Activated T-cell treated with anti-CD3 and anti-CD28 coated beads, Interleukin-2, amount 50 U/mL, for 72 hours (primary cell): ENCODE measurements at places on chromosomes 5 and 9.
A peak's percentile ranks its signal among the peaks of the same experiment; 100 is the strongest.

DNA sequence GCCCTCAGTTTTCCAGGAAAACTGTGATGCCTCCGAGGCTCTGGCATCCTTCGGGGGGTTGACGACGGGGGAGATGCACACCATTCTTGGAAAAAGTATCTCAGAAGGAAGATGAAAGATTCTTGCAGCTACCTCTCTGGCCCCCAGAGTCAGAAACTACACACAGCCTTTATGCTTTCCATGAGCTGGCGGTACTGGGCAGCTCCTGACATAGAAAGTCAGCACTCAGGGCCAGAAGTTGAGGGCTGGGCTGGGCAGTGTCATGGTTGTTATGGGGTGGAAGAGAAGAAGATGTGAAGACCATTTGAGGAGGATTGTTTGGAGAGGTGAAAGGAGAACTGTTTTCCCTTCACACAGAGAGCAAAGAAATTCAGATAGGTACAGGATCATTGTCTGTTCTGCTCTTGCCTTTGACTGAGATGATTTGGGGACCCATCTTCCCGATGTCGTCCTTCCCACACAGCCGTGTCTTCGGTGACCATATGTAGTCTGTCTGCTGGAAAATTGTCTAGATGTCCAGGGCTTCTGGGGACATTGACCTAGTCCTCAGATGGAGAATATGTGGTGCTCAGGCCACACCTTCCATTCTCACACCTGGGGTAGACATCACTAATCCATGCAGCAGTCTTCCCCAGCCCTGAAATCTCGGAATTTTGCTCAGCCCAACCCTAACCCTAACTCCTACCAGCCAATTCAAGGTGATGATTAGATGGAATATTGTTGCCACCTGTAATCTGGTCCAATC, 237.1 kb downstream of the CACNA1B start:
- H3K4me3 ChIP-seq: no peak overlapping the region
- H3K27ac ChIP-seq: no peak overlapping the region
- no peak for DNase-seq
- no peaks in the 10 kb centered on the region for H3K36me3 ChIP-seq

- H3K4me1 ChIP-seq: peaks cover 44% of the 10 kb centered on the region
- peak overlapping the region; percentile 12 for H3K4me3 ChIP-seq
- peak; percentile 59 for DNase-seq
- H3K36me3 ChIP-seq: no peaks in the 10 kb centered on the region
- H3K27ac ChIP-seq: peak overlapping the region; percentile 13
Observed at GRCh38 chr5:159458217-159458711, 128.0 kb upstream of the IL12B start.

- no peak for DNase-seq
- H3K4me1 ChIP-seq: no peaks in the 10 kb centered on the region
- H3K36me3 ChIP-seq: no peaks in the 10 kb centered on the region
Observed at GRCh38 chr5:159398936-159399335, 68.6 kb upstream of the IL12B start.

- no peak for DNase-seq
- H3K36me3 ChIP-seq: peaks cover 55% of the 10 kb centered on the region
- H3K4me3 ChIP-seq: no peak overlapping the region
- H3K4me1 ChIP-seq: peaks cover 19% of the 10 kb centered on the region
Observed at GRCh38 chr5:80662108-80662507, 7.3 kb upstream of the DHFR start.

DNA sequence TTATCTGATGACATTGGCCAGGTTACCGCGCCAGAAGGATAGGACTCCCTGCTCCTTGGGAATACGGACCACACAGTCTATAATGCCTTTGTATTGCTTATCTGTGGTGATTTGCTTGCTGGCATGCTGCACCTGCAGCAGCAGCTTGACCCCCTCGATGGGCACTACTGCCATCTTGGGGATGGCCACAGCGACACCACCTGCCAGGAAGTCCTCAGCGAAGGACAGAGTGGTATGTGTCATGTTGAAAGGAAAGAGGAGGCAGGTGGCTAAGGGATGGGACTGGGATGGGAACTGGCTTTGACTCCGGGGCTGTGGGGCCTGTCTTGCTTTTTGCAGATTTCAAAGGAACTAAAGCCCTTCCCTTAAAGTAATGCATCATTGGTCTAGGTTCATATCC, 50.3 kb upstream of the ACO1 start:
- H3K36me3 ChIP-seq: no peaks in the 10 kb centered on the region
- no peaks in the 10 kb centered on the region for H3K27me3 ChIP-seq
- no peak for DNase-seq
- H3K4me3 ChIP-seq: no peak overlapping the region
- no peak overlapping the region for H3K27ac ChIP-seq

DNA sequence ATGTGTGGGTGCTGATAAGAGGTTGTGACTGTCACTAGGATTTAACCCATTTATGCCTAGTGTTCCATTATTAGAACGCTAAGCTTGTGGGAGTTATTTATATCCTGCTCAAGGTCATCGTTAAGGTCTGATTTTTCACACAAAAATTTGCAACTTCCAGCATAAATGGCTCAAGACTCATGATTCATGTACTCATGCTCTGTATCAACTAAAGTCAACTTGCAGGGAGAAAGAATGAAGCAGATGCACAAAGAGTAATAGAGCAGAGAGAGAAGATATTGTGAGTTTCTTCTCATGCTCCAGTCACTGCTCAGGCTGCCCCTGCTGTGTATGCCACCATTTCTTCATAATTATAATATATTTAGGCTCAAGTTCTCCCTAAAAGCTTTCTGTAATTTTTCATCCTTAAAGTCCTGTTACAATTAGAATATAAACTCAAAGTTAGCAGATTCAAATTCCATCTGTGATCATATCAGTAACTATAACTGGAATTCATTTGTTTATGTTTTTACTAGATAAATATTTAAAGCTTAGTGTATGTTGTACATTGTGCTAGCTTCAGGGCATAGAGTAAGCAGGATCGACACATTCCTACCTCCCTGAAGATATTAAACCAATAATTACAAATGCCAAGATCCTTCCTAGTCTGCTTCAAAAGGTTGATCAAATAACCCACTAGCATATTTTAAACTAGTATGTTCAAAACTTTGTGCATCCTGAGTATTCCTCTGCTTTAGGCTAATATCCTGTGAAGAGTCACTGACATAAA, 136.7 kb downstream of the NUDT12 start:
- no peaks in the 10 kb centered on the region for H3K36me3 ChIP-seq
- peaks cover 17% of the 10 kb centered on the region for H3K27me3 ChIP-seq
- DNase-seq: no peak
